ENCODE measurements at places on chromosomes 1 and 21.
A peak's percentile ranks its signal among the peaks of the same experiment; 100 is the strongest.

DNA sequence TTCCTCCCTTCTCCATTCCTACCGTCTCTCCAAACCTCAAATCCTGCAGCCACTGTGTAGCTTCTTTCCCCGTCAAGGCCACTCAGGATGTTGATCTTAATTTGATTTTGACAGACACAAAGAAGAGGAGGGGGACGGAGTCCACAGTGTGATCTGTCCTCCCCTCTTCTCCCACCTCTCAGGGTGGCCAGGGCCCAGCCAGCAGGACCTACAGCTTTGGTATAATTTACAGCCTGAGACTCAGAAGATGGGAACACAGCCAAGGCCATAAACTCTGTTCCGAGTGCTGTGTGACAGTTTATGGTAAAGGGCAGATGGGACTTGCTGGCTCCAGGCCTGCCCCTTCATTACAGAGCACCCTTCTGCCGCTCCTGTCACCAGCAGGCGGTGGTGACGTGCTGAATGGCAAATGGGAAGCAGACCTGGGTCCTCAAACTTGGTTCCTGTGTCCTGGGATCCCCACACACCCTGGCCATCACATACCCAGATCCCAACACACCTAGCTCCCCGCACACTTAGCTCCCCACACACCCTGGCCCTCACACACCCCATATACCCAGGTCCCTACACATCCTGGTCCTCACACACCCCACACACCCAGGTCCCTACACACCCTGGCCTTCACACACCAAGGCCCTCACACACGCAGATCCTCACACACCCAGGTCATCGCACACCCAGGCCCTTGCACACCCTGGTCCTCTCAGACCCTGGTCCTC, 71.6 kb downstream of the CD2 start:
- no peak for DNase-seq

DNA sequence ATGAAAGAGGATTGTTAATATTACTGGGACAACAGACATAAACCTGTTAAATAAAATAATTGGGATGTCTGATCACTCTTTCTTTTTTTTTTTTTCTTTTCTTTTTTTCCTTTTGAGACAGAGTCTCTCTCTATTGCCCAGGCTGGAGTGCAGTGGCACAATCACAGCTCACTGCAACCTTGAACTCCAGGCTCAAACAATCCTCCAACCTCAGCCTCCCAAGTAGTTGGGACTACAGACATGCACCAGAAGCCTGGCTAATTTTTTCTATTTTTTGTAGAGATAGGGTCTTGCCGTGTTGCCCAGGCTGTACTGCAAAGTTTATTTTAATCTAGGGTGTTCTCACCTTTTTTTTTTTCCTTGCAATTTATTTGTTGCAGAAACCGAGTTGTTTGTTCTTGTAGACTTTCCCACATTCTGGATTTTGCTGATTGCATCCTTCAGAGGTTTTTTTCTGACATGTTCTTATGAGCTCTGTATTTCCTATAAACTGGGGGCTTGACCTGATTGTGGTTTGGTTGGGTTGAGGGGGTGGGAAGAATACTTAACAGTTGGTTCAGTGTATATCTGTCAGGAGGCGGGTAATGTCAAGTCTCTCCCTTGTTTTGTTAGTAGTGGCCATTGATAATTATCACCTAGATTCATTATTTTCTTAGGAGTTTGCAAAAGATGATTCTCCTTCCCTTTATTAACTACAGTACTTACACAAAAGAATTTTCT, 125.2 kb downstream of the MAST2 start:
- no peak for DNase-seq

GRCh38 chr21:27700974-27701614, 734.2 kb upstream of the ADAMTS5 start:
- peak; percentile 29 for DNase-seq

DNA sequence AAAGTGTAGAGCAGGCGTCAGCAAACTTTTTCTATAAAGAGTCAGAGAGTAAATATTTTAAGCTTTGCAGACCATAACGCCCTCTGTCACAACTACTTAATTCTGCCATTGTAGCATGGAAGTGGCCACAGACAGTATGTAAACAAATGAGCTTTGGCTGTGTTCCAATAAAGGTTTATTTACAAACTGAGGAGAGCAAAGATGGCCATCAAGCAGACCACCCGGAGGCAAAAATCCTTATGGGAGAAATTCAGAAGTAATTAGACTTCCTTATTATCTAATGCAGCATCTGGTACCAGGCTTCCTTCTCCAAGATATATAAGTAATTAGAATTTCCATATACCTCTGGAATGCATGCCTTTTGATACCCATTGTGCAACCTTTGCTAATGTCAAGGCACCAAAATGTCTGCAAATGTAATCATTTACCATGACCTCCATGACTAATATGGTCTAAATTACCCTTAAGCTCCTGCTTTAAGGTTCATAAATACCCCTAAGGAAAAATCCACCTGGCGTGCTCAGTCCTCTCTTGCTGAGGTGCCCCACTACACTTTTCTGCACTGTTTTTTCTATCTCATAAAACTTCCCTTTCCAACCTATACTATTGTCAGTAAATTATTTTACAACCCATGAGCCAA, 377.8 kb downstream of the MATN1 start:
- no peak for DNase-seq

DNA sequence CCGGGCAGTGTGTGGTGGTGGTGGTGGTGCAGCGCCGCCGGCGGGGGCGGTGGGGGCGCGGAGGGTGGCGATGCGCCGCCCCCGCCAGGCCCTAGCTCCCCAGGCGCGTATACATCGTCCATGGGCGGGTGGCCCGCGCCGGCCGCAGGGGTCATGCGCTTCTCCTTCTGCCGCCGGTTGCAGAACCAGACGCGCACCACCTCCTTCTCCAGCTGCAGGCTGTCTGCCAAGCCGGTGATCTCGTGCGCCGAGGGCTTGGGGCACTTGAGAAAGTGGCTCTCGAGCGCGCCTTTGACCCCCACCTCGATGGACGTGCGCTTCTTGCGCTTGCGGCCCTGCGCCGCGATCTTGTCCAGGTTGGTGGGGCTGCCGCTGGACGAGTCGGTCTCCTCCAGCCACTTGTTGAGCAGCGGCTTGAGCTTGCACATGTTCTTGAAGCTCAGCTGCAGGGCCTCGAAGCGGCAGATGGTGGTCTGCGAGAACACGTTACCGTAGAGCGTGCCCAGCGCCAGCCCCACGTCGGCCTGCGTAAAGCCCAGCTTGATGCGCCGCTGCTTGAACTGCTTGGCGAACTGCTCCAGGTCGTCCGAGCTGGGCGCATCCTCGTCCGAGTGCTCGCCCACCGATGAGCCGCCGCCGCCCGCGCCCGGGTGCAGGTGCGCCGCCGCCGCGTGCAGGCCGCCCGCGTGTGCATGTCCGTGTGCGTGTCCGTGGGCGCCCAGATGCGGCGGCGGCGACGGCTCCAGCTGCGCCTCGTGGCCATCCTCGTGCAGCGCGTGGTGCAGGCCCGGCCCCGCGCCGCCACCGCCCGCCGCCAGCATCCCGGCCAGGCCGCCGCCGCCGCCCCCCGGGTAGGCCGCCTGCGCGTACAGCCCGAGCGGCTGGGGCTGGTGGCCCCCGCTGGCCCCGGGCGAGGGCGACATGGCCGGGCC, 926 bp downstream of the POU3F1 start:
- no peak for DNase-seq

DNA sequence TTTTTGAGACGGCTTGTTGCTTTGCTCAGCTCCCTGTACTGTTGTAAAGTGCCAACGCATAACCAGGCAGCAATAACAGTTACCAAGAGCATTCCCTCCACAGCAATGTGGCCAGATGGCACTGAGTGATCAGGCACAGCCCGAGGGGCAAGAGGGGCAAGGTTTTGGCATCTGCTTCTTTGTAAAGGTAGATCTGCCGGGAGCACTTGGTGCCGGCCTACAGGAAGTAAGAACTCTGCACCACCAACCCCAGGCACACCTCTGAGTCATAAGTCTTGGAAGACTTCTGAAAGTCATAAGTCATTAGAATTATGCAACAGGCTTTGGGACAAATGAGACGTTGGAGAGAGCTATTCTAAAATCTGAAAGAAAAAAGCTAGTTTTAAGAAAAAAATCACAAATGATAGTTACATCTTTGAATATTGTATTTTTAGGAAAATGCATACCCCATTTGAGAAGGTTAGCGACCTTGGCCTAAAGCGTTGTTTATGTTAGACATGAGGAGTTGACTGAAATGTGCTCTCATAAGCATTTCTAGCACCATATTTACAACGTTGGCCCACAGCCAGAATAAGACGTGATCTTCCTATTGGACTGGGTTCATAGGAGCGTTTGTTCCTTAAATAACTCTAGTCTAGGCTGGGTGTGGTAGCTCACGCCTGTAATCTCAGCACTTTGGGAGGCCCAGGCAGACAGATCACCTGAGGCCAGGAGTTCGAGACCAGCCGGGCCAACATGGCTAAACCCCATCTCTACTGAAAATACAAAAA, 37.7 kb upstream of the MAP10 start:
- no peak for DNase-seq

DNA sequence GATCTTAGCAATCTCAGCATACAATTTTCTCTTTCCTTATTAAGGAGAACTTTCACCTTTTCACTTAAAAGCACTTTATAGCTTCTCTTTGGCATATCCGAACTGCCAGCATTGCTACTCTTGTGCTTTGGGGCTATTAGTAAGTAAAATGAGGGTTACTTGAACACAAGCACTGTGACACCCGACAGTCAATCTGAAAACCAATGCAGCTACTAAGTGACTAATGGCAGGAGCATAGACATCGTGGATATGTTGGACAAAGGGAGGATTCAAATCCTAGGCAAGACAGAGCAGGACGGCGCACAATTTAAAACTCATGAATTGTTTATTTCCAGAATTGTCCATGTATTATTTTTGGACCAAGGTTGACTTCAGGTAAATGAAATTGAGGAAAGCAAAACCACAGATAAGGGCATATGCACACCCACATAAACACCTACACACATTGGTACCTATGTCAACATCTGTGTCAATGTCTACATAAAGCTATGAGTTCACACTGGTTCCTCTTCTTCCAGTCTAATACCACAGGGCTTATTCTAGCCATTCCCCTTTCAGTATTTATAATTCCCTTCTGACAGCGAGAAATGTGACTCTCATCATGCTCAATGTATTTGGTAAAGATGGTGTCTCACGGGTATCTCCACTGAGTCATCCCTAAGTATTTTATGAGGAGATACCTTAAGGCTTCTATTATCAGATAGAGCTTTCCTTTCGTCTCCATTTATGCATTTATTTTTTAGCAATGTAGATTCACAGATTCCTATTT, 75.3 kb upstream of the RALGPS2 start:
- no peak for DNase-seq

DNA sequence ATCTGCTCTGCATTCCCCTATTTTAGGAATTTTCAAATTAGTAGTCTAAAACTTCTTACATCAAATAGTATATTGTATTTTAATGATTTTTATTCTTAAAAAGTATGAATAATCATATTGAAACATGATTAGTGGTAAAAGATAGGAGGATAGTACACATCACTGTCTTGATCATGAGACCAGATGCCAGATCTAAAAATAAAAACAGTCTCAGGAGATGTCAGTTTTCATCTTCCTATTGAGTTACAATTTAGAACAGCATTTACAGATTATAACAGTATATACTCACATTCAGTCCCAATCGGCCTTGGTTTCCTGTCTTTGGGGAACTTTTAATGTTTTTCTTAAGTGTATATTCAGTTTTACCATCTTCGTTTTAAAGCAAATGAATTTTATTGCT, 95.9 kb downstream of the USP25 start:
- no peak for DNase-seq

- DNase-seq, result peak; percentile 28
These were observed 9.5 kb downstream of the RNU1-2 start for GRCh38 chr1:16905110-16905867.

- DNase-seq, result no peak
These were observed 35.7 kb downstream of the ZMYND12 start for GRCh38 chr1:42420121-42420520.

DNA sequence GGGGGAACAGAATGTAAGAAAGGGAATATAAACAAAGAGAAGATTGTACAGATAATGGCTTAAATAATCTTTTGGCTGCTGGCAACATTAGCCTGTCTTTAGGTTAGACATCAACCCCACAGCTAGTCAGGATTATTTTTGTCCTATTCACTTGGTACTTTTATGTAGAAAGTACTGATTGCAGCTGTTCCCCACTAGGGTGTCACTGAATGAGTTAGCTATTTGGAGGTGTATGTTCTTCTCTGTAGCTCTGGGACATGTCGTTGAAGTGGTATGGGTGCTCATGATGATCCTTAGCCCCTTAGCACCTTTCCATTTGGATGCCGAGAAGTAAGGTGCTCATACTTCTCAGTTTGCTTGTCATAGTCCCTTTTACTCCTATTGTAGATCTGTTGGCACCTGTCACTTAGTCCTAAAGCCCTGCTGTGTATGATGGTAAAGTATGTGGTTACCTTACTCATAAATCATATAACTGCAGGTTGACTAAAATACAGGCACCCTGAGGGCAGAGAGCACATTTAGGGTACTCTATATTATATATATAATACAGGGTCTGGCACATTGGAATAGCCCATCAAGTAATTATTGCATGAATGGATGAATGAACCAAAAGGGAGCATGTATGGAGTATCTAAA, 64.6 kb downstream of the USP25 start:
- no peak for DNase-seq

DNA sequence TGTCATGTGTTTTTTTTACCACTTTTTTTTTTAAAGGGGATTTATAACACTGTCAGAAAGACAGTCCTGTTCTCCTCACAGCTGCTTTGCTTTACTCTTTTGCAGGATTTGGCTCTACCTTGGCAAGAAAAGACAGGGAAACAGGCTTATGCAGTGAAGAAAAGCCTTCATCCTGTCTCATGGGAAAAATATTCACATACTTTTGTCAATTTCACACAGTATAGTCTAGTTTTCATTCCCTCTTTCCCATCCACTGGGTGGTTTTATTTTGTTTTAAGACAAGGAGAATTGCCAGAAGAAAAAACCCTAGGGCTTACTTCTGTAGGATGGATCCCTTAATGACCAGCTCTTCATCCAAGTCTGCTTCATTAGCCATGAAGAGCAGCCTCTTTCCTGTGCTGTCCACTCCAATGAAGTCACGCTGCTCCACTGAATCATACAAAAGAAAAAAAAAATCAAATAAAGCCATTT, 60.0 kb downstream of the EIF2B3 start:
- DNase-seq, result no peak

DNA sequence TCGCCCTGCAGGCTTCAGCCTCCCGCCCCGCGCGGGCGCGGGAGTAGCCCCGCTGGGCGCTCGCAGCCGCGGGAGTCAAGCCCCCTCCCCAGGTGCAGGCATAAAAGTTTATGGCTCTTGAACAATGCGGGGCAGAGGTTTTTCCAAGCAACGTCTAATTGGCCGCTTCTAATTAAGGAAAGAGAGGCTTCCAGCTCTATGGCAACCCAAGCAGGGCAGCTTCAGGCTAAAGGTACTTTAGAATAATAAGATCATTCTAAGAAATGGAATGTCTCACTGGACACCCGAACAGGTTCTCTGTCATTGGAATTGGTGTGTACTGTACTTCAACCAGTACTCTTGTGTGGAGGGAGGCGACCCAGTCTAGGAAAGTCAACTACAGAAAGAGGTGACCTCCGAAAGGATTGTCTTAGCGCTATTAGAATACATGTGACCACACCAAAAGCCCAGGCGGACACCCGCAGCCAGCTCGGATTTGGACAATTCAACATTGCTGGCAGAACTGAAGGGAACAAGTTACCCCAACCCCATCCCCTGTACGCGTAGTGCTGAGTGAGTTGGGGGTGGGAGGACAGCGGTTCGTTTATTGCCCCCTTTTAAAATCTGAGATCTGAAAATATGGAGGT, 12.5 kb downstream of the NR5A2 start:
- DNase-seq, result no peak
